ENCODE measurements at places on chromosomes 3 and 15.

GRCh38 chr3:192079098-192079497, 618.1 kb downstream of the PYDC2 start:
- no peak for DNase-seq

DNA sequence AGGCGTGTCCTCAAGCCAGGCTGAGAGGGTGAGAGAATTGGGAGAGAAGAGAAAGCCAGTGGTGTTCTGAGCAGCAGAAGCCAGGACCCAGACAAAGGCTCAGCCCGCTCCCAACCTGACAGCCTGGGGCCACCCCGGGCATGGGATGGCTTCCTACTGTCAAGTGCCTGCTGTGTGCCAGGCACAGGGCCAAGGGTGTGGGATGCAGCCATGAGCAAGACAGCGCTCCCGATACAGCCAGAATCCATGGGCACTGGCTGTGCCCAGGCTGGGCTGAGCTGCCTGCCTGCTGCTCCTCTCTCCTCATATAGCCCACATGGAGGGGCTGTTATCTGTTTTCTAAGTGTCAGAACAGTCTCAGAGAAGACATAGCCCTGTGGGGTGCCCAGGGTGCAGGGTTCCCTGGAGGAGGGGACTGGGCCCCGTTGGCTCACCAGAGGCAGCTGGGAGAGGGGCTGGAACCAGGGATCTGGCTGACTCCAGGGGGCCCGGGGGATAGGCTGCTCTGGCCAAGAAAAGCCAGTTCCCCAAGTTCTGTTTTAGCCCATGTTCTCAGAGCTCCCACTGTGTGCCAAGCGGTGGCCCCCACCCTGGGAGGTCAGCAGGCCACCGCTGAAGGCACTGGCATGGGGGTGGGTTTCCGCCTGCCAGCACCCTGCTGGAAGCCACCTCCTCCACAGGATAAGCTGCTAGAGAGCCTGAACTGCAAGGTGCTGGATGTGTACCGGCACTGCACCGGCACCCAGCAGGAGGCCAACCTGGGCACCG, 39.0 kb downstream of the CFAP100 start:
- DNase-seq, result no peak

- no peak for DNase-seq
Measured at GRCh38 chr15:49282366-49282765, 112.3 kb downstream of the GALK2 start.

DNA sequence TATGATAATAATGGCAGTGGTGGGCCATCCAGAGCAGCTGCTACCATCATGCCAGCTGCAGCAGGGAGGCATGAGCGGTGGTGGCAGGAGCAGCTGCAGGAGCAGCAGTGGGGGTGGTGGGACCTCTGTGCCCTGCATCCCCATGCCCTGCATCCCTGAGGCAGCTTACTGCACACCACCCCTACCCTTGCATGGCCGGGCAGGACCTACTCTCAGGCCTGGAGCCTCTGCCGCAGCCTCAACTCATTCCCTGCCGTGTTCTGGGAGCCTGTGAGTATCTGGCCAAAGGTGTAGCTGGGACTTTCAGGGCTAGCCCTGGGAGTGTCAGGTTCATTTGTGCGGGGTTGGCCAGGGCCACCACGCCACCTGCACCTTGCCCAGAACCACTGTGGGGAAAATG, 3.3 kb upstream of the XCR1 start:
- DNase-seq, result no peak

DNA sequence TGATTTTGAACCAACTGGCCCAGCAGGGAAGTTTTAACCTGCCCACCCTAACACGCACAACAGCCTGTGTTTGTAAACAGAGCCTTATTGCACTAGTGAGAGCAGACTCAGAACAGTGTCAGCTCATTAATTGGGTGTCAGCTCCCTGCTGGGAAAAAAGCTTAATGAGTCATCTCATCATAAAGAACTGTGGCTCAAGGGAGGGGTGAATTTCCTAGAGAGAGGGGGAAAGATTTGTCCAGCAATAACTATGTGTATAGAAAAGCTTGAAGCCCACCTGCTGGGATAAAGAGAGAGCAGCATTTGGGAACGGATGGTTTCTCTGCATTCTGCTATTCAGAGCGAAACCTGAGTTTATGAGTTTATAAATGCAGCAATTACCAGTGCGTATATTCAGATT, 48.9 kb upstream of the GMNC start:
- no peak for DNase-seq

DNA sequence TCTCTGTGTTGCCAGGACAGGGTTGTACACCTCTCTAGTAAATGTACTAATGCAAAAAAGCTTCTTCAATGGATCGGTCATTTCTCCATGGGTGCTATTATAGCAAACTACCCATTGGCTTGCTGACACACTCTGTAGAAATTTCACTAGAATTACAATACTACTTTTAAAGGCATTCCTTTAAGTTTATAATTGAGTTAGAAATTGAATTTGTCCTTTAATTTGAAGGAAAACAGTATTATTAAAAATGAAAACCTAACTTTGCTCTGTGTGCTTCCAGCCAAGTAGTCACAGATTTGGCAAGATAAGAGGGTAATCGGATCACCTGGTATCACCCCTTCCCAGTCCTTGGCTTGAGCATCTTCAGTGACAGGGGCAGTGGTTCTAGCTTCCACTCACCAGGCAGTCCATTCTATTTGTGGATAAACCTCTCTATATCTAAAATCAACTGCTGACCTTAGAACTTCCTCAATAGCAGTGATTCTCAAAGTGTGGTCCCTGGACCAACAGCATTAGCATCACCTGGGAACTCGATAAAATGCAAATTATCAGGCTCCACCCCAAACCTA, 93.2 kb downstream of the GHSR start:
- no peak for DNase-seq

- DNase-seq, result no peak
Measured at GRCh38 chr3:15475161-15475560, 46.3 kb downstream of the COLQ start.

- DNase-seq, result no peak
Measured at GRCh38 chr15:43516801-43517353, 531 bp upstream of the MAP1A start.

- DNase-seq, result no peak
Measured at GRCh38 chr3:69994919-69995318, 4.6 kb upstream of the SAMMSON start.

- no peak for DNase-seq
Measured at GRCh38 chr15:62569460-62570404, 404.6 kb upstream of the C2CD4B start.

GRCh38 chr15:39959411-39959810, 25.5 kb downstream of the EIF2AK4 start:
- DNase-seq, result no peak

GRCh38 chr3:117450026-117450425, 740.4 kb downstream of the TUSC7 start:
- no peak for DNase-seq

GRCh38 chr3:111244760-111245159, 173.1 kb downstream of the NECTIN3 start:
- DNase-seq, result no peak

DNA sequence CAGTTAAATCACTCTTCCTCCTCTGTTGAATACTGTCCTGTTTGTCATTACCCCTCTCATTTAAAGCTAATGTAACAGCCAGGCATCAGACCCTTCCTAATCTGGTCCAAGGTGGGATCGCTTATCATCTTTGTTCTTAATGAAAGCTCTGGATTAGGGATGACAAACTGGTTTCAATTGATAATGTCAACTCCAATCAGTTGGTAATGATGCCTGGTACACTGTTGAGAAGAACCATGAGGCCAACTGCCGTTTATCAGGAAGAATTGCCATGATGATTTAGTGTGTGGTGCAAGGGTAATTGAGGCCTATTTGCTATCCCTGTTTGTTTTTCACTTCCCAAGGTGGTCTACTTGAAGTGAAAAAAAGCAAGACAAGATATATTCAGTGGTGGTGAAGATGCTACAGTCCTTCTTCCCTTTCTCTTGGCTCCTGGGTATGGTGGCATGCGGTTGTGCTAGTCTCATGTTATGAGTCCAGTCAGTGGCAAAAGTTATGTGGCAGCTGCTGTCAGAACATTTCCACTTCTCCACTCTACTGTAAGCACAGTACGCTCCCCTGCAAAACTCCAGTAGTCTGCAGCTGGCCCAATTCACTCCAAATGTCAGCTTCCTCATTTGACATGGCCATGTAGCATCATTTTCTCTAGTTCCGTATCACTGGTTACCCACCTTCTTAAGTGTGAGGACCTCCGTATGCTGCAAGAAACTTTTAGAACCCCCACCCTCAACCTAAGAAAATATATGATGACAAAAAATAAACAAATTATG, 72.5 kb downstream of the MORC1 start:
- DNase-seq, result no peak

DNA sequence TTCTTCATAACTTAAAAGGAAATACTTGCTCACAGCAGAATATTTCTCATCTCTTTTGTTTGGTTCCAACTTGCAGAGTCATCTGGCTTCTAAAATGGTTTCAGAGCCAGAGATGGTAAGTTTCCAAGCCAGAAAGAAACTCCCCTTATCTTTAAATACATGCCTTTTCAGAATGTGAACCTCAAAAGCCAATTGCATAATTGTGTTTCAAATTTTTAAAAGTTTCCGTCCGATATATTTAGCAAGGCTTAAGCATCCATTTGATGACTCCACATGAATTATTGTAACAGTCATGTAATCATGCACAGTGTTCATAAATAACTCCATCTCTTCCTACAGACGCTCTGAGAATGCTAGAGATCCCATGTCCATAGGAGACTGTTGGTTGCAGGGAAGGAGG, 40.6 kb upstream of the C3orf80 start:
- DNase-seq, result no peak

DNA sequence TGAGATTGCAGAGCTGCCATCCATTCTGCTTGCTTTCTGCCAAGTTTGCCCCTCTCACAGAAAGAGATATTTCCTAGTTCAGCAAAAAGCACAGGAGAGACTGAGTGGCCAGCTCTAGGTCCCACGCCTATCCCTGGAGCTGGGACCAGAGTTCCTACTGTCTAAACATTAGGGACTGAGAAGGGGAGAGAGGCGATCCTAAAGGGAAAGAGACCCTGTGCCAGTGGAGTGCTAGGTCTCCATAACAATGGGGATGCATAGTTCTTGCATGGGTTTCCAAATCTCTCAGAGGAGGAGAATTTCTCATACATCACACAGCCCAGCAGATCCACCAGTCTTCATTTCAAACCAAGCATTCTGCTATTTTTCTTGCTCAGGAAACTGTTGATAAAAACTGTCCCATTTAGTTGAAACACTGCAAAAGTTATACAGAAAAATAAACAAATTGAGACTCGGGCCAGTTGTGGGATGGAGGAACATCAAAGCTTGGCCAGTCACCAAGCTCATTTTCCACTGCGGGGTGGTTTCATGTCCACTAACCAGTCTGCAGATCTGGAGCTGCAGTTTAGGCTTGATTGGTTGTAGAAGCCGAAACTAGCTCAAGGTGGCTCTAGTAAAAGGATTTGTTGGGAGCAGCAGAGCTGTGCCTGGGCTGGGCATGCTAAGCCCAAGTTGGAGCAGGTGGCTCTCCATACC, 62.7 kb downstream of the EEFSEC start:
- DNase-seq, result no peak

- no peak for DNase-seq
Measured at GRCh38 chr15:48112242-48112641, 8.5 kb upstream of the SLC24A5 start.

DNA sequence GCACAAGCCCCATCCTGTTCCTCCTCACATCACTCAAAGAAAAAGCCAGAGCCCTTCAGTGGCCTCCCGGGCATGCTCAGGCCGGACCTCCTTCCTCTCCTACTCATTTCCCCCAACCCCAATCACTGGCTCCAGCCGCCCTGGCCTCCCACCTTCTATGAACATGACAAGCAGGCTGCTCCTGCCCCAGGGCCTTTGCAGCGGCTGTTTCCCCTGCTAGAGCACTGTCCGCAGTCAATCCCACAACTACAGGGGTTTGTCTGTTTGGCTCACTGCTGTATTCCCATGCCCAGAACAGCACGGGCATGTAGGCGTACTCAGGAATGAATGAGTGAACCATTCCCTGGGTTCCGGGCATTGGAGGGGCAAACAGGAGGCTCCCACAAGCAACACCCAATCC, 139.8 kb upstream of the PRR20G start:
- DNase-seq, result no peak

- DNase-seq, result no peak
Measured at GRCh38 chr3:101744811-101745210, 20.4 kb downstream of the CEP97 start.

- DNase-seq, result no peak
Measured at GRCh38 chr15:52326756-52327155, 31.2 kb upstream of the MYO5C start.

GRCh38 chr3:127865941-127866340, 43.6 kb upstream of the MGLL start:
- no peak for DNase-seq

All from cortex of kidney (tissue), 1 donor.